Smooth muscle cell of bladder (primary cell): ENCODE measurements at places on chromosomes 2 and 18. TPM values are rescaled to one million over a fixed set of nuclear protein-coding genes. Genes with fewer than 3 reads are reported as not detected.

The PROM2 gene
- 0.14 and 0.28 TPM in 2 replicates for total RNA-seq

The ALK gene
- under 0.01 TPM in 2 replicates for total RNA-seq

The AUP1 gene
- total RNA-seq: 62.7 and 91.3 TPM in 2 replicates

The STPG4 gene
- 0.28 and 0.37 TPM in 2 replicates for total RNA-seq

The MYO5B gene
- total RNA-seq: 0.18 and 0.28 TPM in 2 replicates

The EPB41L3 gene
- 10.1 and 30.4 TPM in 2 replicates for total RNA-seq

The LRPPRC gene
- 47.2 and 51.4 TPM in 2 replicates for total RNA-seq

The ATP6V1C2 gene
- under 0.01 TPM in 1 of 2 replicates, not detected in the other for total RNA-seq

The ALPI gene
- not detected in 2 replicates for total RNA-seq

The ARHGAP28 gene
- 1.5 and 10.5 TPM in 2 replicates for total RNA-seq

The CAPN14 gene
- under 0.01 and 0.09 TPM in 2 replicates for total RNA-seq

The KANSL3 gene
- 31.6 and 34.2 TPM in 2 replicates for total RNA-seq
